ENCODE measurements at places on chromosomes 16 and 17. TPM values are rescaled to one million over a fixed set of nuclear protein-coding genes. Genes with fewer than 3 reads are reported as not detected.

CCDC200 gene
- total RNA-seq: 0.53 TPM

SPATA32 gene
- 0.20 TPM for total RNA-seq

NOS2 gene
- not detected for total RNA-seq

SMIM22 gene
- total RNA-seq: not detected

GRCh38 chr17:34254651-34255380 lies at the start of gene CCL2:
Gene CCL2 (plus strand): TSS chr17:34255285. CDS start chr17:34255350, 65 bp downstream.
- no peak for DNase-seq

- DNase-seq: no peak
Measured at GRCh38 chr17:66527335-66527734, 224.9 kb downstream of the PRKCA start.

DNA sequence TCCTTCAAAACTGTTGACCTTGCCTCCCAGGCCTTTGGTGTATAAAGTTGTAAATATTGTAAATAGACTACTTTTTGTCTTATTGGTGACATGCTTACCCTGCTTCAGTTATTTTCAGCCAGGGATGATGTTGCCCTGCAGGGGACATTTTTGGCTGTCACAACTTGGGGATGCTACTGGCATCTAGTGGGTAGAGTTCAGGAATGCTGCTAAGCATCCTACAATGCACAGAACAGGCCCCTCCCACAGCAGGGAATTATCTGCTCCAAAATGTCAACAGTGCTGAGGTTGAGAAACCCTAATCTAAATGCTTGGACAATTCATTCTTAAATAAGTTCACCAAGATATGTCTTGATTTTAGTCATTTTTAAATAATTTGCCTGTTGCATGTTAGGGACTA lies 459.8 kb downstream of the PMP22 start:
- no peak for DNase-seq

- DNase-seq: no peak
Measured at GRCh38 chr17:202501-202951, 21.1 kb upstream of the DOC2B start.

DNA sequence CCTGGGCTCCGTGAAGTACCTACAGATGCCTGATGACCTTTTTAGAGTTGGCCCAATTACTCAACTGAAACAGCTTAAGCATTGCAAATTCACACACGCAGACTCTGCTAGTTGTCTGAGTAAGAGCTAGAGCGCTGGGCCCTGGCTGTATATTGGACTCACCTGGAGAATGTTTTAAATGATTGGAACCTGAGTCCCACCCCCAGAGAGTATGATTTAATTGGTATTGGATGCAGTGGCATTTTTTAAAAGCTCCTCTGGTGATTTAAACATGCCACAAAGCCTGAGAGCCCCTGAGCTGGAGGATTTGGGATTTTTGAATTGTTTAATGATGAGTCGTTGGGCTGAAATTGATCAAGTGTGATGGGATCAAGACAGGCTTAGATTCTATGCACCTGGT lies 143.9 kb upstream of the SDK2 start:
- DNase-seq: no peak

- no peak for DNase-seq
Measured at GRCh38 chr17:70366386-70366785, 197.1 kb downstream of the KCNJ2 start.
